Pulmonary artery endothelial cell (primary cell): ENCODE measurements at places on chromosomes 7 and 10. TPM values are rescaled to one million over a fixed set of nuclear protein-coding genes. Genes with fewer than 3 reads are reported as not detected.

Gene DGKI
- 0.33 and 0.53 TPM in 2 replicates for total RNA-seq

Gene EN2
- total RNA-seq, result 0.04 TPM in 1 of 2 replicates, not detected in the other

Gene LRMDA
- 7.2 and 14.6 TPM in 2 replicates for total RNA-seq

Gene PCLO
- under 0.01 TPM in 2 replicates for total RNA-seq

Gene BUD23
- 52.1 and 70.5 TPM in 2 replicates for total RNA-seq

Gene PRF1
- not detected in 2 replicates for total RNA-seq

Gene A1CF
- total RNA-seq, result not detected in 2 replicates

Gene OR2A7
- 0.07 and 0.11 TPM in 2 replicates for total RNA-seq

Gene CDH23
- under 0.01 and 0.07 TPM in 2 replicates for total RNA-seq

Gene GPER1
- total RNA-seq, result 0.46 and 2.0 TPM in 2 replicates

Gene ACSM6
- total RNA-seq, result not detected in 2 replicates

Gene ZMIZ2
- total RNA-seq, result 10.3 and 10.9 TPM in 2 replicates

Gene FEZF1
- total RNA-seq, result not detected in 2 replicates

Gene NPC1L1
- not detected in 2 replicates for total RNA-seq

Gene MKI67
- 16.4 and 36.2 TPM in 2 replicates for total RNA-seq

Gene C7orf57
- total RNA-seq, result under 0.01 and 0.11 TPM in 2 replicates

Gene EBLN1
- not detected in 2 replicates for total RNA-seq

Gene ASIC3
- 0.07 TPM in 2 replicates for total RNA-seq

Gene ADAMTS14
- total RNA-seq, result under 0.01 TPM in 1 of 2 replicates, not detected in the other

Gene EGR2
- total RNA-seq, result 0.04 and 0.07 TPM in 2 replicates

Gene VGF
- total RNA-seq, result 0.07 TPM in 1 of 2 replicates, not detected in the other

Gene TOMM7
- 116 and 162 TPM in 2 replicates for total RNA-seq

Gene TUBB8
- not detected in 2 replicates for total RNA-seq

Gene GHITM
- 196 and 203 TPM in 2 replicates for total RNA-seq

Gene GJD4
- not detected in 2 replicates for total RNA-seq
